Stimulated activated naive CD8-positive, alpha-beta T cell treated with anti-CD3 and anti-CD28 coated beads, Interleukin-15, amount 100 ng/mL, for 72 hours (primary cell): ENCODE measurements at places on chromosomes 3 and 15.

DNA sequence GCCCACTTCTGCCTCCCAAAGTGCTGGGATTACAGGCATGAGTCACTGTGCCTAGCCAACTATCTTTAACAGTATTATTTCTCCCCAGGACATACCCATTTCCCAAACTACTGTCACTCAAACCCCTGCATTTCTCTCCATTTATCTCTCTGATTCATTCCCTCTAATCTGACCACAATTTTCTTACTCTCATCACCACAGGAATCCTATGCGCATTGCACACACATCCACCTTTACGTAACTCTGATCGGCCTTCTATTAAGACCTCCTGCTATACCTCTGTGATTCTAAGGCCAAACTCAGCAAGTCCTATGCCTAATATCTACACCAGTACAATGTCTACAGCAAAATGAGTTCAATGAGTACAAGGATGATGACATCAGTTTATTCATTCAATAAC, 235.0 kb downstream of the ULK4 start:
- DNase-seq, result no peak

- DNase-seq, result no peak
Observed at GRCh38 chr15:90565866-90566265, 36.1 kb downstream of the CRTC3 start.

DNA sequence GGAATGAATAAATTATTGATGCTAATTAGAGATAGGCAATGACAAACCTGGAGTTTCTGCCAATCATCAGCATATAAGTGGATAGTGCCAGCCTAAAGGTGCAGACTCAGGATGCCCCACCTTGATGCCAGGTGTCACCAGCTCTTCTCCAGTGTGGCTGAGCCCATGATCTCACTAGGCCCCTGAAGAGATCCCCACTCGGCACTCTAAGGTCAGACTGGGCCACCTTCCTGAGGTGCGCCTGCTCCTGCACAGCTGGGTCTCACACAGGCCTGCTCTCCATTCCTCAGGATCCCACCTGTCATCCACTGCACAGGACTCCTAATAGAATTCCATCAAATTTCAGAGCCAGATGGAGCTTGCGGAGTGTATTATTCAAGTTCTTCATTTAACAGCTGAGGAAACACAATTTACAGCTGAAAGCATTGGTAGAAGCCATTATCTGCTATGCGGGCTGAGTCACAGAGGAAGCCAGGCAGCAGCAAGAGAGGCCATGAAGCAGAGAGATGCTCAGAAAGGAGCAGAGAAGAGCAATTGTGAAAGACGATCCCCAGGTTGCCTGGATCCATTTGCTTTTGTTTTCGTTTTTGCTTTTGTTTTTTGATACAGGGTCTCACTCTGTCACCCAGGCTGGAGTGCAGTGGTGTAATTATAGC, 25.1 kb upstream of the FSTL1 start:
- DNase-seq, result no peak

DNA sequence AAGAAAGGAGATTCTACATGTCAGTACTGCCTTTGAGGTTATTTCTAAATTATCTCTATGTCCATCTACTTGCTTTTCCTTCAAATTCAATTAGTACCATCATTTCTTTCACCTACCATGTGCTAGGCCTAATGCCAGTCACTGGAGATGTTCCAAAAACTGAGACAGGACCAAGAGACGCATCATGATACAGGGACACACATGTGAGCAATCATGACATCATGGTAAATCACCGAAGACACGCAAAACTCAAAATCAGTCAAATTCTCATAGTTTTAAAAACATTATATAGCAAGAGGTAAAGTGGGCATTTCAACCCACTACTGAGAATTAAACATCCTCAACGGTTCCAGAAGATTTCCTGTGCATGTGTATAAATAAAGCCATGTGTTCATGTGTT, 95.0 kb downstream of the CD47 start:
- no peak for DNase-seq

DNA sequence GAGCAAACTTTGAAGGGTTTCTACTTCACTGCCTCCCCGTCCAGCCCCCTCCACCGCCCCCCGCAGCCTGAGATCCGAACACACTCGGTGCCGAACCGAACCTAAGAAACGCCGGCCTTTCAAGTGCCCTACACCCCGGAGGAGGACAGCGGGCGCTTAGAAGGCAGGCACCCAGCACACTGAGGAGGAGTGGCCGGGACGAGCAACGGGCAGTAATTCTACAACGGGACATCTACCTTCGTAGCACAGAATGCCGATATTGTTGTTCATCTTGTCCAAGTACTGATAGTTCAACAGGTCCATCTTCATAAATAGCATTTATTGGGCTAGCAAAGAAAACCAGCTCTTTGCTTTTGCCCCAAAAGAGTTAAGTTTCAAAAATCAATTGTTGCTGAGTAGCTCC, 513 bp downstream of the VGLL4 start:
- DNase-seq, result peak; percentile 38
